ENCODE measurements at places on chromosomes 4 and X.

DNA sequence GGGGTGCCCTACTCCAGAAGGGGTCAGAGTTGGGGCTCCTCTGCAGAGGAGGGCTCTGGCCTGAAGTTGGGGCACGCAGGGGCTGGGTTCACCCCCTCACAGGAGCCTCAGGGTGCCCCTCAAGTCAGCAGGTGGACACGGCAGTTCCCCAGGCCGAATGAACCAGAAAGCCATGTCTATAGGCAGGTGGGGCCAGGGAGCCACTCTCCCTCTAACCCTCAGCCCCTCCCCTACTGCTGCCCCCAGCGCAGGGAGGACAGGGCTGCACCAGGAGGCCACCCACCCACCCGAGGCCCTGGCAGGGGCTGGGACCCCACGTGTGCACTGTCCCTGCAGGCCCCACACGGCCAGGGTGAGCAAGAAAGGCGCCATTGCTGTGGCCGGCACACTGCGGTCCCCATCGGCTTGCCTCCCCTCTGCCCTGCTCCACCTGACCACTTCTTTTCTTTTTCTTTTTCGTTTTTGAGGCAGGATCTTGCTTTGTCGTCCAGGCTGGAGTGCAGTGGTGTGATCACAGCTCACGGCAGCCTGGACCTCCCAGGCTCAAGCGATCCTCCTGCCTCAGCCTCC lies 83.8 kb downstream of the FAM53A start:
- DNase-seq = no peak

GRCh38 chr4:108056418-108056817 lies 66.7 kb downstream of the HADH start:
- no peak for DNase-seq

DNA sequence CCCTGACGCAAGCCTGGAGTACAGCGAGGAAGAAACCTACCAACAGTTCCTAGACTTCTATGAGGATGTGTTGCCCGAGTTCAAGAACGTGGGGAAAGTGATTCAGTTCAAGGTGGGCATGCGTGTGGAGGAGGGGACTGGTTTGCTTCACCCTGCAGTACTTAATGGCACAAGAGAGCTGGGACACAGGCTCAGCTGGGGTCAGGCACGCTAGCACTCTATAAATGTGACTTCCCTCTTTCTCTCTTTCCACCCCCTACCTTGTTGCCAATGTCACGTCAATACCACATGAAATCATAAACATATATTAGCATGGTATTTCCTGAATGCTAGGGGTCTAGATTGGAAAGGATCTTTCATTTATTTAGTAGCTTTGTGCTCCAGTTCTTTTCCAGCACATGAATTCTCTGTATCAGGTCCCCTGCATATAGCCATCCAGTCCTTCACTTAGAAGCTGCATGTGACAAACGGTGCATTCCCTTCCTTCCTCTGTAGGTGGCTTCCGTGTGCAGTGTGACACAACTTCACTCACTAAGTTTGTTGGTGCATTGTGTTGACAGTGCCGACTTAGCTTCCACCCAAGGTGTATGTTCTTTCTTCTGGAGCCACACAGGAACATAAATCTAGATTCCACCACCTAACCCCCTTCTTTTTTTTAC lies 25.6 kb downstream of the ZRSR2 start:
- peak; percentile 46 for DNase-seq

DNA sequence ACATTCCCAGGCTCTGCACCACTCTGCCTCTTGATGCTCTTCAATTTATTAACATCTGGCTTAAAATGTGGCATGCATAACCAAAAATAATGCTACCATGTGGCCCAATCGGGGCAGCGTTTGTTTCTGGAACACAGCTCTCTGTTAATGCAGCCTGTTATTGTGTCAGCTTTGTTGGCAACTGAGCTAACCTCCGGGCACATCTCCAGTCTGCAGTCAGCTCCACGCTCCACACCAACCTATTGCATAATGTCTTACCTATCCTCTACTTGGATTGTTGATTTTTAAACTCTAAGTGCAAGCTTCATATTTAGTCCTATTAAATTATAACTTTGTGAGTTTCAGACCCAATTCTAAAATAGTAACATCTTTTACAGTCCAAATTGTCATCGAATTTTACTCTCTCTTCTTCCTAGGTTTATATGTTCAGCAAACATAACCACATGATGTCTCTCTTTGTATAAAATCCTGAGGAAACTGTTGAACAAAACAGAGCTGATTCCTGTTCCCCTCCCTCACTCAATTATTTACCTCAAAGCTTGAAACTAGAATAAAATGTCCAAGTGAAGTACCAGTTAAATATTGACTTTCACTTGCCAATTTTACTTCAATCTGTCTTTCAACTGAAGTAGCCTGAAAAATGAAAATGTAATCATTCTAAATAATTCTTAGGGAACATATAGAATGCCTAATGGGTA lies 92.2 kb upstream of the RAPGEF2 start:
- DNase-seq = no peak

DNA sequence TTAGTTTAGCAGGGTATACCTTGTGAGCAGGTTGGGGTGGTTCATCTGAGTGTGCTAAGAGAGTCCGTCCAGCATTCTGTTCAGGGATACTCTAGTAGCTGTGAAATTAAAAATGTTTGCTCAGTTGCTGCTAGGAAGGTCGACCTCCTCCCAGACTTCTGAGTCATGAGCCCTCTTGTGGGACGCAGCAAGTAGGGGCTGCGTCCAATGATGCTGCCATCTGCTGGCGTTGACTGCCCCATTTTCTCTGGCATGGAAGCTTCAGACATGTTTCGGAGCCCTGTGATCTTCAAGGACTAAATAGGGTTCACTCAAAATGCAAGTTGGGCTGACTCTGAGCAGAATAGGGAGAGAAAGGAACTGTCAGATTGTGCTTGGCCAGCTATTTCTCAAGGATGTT lies 201.0 kb upstream of the ARSJ start:
- peak; percentile 56 for DNase-seq

- DNase-seq = no peak
Observed at GRCh38 chrX:108914791-108915190, 178.4 kb upstream of the IRS4 start.

GRCh38 chr4:68250151-68250930 lies 4.8 kb upstream of the TMPRSS11B start:
- no peak for DNase-seq

DNA sequence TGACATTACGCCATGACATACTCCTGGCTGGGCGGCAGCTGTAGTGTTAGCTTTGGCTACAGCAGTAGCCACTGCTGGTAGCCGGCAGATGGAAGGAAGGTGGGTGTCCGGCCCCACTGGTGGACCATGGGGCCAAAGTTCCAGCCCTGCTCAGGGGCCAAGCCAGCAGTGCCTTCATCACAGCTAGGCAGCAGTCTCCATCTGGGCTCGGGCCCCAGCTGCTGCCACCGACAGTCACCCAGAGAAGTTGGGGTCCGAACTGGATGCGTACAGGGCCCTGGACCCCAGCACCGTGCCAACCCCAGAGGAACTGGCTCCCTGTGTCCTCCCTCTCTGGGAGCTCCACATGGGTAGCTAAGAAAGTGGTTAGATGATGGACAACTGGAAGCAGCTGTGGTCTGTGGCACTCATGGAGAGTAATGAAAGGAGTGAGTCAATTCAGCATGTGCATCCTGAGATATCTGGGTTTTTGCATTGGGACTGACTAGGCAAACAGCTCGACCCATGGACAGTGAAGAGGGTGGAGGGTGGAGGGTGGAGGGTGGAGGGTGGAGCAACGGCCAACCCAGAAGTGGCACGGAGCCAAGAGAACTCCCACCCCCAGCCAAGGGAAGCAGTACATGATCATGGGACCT lies 366.6 kb upstream of the GRIA3 start:
- no peak for DNase-seq

- no peak for DNase-seq
Observed at GRCh38 chrX:100939333-100939732, 10.6 kb upstream of the XKRX start.

GRCh38 chr4:22170353-22170752 lies 221.8 kb upstream of the KCNIP4 start:
- no peak for DNase-seq

DNA sequence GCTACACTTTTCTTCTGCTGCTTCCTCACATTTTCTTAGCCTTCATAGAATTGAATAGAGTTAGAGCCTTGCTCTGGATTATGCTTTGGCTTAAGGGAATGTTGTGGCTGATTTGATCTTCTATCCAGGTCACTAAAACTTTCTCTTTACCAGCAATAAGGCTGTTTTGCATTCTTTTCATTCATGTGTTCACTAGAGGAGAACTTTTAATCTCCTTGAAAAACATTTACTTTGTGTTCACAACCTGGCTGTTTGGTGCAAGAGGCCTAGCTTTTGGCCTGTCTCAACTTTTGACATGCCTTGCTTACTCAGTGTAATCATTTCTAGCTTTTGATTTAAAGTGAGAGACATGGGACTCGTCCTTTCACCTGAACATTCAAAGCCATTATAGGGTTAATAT lies 87.7 kb upstream of the RAB40AL start:
- DNase-seq = no peak

DNA sequence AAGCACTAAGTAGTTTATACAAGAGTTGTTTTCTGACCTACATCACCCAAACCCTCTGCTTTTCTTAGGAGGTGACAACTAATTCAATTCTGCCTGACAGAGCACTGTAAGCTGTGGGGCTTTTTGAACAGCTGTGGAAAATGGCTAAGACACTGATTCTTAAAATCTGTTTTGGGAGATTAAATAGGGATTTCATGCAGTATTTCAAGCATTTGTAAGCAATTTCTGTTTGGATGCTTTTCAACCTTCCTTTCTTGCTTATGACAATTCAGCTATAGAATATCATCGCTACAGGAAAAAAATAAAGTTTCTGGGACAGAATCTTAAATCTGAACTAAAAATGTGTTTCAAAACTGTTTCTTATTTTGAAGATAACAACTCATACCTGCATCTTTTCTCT lies 459.5 kb downstream of the RAPGEF2 start:
- no peak for DNase-seq

Data from hematopoietic multipotent progenitor cell (in vitro differentiated cells).